Hepatocyte (in vitro differentiated cells): ENCODE measurements at places on chromosomes 2 and 18.

DNA sequence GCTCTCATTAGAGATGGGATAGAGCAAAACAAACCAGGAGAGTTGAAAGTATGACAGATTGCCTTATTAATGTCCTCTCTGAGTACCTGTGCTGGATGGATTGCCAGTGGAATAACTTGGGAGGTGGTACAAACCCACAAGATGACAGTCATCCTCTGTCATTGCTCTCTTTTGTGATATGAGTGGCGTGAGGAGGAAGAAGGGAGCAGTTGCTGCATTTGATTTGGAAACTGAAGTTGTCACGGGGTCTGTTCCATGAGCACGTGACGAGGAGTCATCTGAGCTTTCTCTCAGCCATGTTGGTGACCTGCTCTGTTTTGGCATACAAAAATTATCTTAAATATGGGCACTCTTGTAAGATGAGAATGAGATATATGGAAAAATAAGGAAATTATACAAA lies 204.9 kb downstream of the FAM210A start:
- no peak for DNase-seq

GRCh38 chr2:187481543-187481942 lies 33.5 kb upstream of the CALCRL start:
- DNase-seq = no peak

- DNase-seq = no peak
Observed at GRCh38 chr2:143808166-143808565, 678.9 kb downstream of the ARHGAP15 start.

- DNase-seq = no peak
Observed at GRCh38 chr2:223647258-223647952, 45.2 kb upstream of the SCG2 start.

- no peak for DNase-seq
Observed at GRCh38 chr2:69544951-69545350, 98.6 kb downstream of the AAK1 start.

DNA sequence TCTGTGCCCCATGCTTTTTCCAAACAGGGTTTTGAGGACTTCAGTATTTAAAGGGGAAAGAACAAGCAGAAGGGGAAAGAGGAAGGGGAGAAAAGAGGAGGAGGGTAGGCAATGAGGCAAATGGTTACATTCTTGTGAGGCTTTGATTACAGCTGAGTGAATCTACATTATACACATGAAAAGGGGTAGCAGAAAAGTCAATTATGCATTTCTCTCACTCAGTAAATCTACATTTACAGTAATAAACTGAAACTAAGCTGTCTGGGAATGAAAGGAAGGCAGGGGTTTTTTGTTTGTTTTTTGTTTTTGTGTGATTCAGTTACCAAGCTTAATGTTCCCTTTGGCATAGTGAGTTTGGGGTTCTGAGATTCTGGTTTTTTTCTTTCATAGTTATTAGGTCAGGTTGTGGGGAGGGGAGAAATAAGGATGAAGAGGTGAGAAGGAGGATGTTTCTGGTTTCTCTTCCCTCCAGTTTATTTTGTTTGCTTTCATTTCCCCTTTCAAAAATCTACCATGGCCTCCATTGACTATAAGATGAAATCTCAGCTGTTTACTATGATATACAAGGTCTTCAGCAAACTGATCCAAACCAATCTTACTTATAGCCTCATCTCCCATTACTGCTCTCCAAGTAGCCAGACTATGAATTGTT lies 18.7 kb downstream of the C18orf63 start:
- no peak for DNase-seq
